ENCODE measurements at places on chromosomes 2 and 18. TPM values are rescaled to one million over a fixed set of nuclear protein-coding genes. Genes with fewer than 3 reads are reported as not detected.

KCNG2 gene
- not detected for total RNA-seq

MATN3 gene
- total RNA-seq: not detected

DNA sequence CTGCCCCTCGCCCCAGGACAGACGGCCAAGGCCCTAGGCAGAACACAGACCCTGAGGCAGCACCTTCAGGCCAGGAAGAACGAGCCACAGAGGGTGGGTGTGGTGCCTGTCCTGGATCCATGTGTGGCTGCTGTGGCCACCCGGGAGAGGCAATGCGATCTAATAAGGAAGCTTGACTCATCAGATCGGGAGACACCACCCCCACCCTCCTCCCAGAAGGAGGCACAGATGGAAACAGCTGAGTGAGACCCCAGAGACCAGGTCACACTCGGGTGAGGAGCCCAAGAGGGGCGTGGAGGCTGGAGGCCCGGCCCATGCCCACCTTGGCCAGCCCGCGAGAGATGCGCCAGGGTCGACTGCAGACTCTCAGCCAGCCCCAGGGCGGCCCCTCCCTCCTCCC, 20.3 kb downstream of the KCNG2 start:
- no peaks in the 10 kb centered on the region for H3K36me3 ChIP-seq
- H3K27me3 ChIP-seq: peaks cover 15% of the 10 kb centered on the region
- no peak overlapping the region for H3K4me3 ChIP-seq
- no peak overlapping the region for H3K27ac ChIP-seq
- H3K4me1 ChIP-seq: no peaks in the 10 kb centered on the region
- no peak for DNase-seq

DNA sequence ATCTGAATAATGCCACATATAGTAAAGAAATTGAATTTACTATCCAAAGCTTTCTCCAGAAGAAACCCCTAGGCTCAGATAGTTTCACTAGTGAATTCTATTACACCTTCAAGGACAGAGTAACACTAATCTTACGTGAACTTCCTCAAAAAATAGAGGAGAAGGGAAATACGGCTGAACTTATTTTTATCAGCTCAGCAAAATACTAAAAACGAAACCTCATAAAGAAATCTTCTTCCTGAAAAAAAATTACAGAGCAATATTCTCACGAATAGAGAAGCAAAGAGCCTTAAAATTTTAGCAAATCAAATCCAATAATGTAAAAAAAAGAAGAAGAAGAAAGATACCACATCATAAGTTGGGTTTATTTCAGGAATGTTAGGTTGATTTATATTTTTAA, 14.7 kb downstream of the CAPN13 start:
- H3K4me3 ChIP-seq: no peak overlapping the region
- no peaks in the 10 kb centered on the region for H3K4me1 ChIP-seq
- DNase-seq: no peak
- H3K27ac ChIP-seq: no peak overlapping the region

DNA sequence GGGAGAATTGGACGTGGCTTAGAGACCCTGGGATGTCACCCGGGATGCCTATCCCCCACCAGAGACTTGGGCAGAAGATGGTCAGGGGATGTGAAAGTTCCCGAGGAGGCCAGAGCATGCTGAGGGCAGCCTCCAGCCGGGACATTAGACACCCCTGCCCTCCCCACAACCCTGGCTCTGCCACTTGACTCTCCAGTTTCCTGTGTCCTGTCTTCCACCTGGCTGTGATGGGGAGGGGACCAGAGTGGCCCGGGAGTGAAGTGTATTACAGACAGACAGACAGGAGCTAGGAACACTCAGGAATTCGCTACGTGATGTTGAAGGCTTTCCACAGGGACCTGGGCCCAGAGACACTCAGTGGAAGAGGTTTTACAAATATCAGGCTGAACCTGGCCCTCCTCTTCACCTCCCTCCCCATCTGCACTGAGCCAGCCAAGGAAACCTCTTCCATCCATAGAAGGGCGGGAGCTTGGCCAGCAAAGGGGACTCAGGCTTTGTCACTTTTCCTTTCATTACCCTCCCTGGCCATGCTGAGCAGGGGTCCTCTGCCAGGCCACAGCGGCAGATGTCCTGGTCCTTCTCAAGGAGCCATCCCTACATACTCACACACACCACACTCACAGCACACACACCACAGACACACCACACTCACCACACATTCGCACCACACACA, 60.7 kb downstream of the SDC1 start:
- H3K36me3 ChIP-seq: no peaks in the 10 kb centered on the region
- no peak overlapping the region for H3K4me3 ChIP-seq
- no peak for DNase-seq
- H3K4me1 ChIP-seq: no peaks in the 10 kb centered on the region
- H3K27ac ChIP-seq: no peak overlapping the region

- H3K4me3 ChIP-seq: no peak overlapping the region
- no peaks in the 10 kb centered on the region for H3K27me3 ChIP-seq
- peak; percentile 2 for DNase-seq
- no peak overlapping the region for H3K27ac ChIP-seq
Observed at GRCh38 chr2:225270861-225271260, 128.6 kb upstream of the NYAP2 start.

Measured in activated T-cell treated with anti-CD3 and anti-CD28 coated beads, Interleukin-2, amount 50 U/mL, for 72 hours (primary cell).